ENCODE measurements at places on chromosomes 11 and 22.

- DNase-seq: no peak
Observed at GRCh38 chr11:85346484-85346883, 280.7 kb downstream of the DLG2 start.

- DNase-seq: no peak
Observed at GRCh38 chr11:1932681-1933080, 13.2 kb downstream of the TNNT3 start.

- peak; percentile 71 for DNase-seq
Observed at GRCh38 chr11:117814766-117815261, 9.7 kb downstream of the FXYD2 start.

DNA sequence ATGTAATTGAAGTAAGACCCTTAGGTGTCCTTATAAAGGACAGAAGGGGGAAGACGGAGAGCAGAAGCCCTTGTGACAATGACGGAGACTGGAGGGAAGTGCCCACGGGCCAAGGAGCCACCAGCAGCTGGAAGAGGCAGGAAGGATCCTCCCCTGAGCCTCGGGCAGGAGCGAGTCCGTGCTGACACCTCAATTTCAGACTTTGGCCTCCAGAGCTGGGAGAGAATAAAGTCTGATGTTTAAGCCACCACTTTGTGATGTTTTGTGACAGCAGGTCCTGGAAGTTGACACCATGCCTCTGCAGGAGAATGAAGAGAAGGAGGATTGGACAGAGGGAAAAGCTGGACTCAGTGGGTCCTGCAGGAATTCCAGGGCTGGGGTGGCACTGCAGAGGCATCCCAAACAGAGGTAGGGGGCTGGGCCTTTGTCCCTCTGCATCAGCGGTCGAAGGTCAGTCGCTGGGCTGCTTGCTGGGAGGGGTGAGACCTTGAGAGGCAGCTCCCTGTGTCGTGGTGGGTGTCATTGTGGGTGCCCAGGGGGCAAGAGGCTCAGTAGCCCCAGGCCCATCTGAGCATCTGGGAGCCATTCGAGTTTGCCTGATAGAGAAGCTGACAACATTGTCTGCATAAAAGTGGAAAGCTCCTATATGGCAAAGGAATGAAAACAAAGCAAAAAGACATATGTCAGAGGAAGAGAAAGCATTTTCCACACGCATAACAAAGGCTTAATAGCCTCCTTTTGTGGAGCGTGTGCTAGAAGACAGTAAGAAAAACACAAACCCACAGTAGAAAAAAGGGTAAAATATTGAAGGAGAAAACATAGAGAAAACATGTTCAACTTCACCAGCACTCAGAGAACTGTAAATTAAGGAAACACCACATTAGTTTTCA, 68.8 kb downstream of the RTL6 start:
- no peak for DNase-seq

GRCh38 chr11:131135611-131136010, 219.3 kb upstream of the SNX19 start:
- DNase-seq: no peak

DNA sequence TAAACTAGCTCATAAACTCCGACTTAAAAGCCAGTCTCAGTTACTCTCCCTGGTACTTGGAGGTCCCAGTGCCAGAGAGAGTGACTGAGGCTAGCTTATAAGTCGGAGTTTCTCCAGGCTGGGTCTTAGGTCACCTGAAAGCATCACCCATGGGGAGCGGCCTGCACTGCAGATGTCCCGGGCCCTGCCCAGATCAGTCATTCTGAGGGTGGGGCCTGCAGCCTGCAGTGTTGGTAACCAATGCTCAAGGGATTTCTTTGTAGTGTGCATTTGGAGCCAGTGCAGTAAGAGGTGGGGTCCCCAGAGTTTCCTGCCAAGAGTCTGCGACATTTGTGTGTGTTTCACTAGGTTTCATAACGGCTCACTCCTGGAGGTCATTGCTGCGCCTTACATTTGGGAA, 14.8 kb downstream of the TAB1 start:
- DNase-seq: no peak

- DNase-seq: no peak
Observed at GRCh38 chr22:39908136-39908535, 7.3 kb downstream of the GRAP2 start.

DNA sequence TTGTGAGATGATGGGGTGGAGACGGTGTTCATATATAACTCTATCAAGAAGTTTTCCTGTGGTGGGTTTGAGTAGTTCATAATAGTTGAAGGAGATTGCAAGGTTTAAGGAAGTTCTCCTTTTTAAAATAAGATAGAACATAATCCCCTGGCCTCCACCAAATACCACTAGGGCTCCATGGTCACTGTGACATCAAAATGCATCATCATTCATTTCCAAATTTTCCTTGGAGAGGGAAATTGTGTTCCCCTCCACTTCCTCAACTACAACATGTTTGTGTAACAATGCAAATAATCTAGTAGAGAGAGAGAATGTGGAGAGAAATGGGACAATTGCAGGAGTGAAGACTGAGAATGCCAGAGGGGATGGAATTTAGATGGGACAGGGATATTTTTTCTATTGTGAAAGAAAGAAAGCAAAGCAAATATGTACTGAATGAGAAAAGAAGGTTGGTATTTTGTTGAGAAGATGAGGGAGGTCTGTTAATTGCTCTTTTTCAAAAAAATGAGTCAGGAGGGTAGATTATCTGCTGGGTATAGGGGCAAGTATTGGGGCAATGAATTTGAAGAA, 33.4 kb upstream of the ZBED5 start:
- no peak for DNase-seq

GRCh38 chr11:133950874-133951326, 5.9 kb downstream of the IGSF9B start:
- DNase-seq: no peak

DNA sequence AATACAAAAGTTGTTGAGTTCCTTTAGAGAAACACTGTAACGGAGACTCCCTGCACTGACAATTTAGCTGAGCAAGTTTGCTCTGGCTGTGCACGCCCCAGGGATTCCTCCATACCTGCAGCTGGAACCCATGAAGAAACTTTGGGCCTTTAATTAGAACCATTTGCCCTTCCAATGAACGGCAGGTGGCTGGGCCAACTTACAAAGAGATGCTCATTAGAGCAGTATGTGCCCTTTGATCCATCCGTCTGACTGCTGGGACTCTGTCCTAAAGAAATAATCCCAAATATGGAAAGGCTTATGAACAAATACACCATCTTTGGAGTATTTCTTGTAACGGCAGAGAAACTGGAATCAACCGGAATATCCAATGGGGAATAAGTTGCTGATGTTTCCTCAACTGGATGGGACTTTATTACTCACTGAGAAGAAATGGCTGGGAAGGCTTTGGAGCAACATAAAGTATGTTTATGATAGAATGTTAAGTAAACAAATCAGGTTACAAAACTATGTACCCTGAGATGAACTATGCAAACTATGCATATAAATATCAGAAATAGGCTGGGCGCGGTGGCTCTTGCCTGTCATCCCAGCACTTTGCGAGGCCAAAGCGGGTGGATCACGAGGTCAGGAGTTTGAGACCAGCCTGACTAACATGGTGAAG, 24.4 kb upstream of the FBLN1 start:
- DNase-seq: no peak

DNA sequence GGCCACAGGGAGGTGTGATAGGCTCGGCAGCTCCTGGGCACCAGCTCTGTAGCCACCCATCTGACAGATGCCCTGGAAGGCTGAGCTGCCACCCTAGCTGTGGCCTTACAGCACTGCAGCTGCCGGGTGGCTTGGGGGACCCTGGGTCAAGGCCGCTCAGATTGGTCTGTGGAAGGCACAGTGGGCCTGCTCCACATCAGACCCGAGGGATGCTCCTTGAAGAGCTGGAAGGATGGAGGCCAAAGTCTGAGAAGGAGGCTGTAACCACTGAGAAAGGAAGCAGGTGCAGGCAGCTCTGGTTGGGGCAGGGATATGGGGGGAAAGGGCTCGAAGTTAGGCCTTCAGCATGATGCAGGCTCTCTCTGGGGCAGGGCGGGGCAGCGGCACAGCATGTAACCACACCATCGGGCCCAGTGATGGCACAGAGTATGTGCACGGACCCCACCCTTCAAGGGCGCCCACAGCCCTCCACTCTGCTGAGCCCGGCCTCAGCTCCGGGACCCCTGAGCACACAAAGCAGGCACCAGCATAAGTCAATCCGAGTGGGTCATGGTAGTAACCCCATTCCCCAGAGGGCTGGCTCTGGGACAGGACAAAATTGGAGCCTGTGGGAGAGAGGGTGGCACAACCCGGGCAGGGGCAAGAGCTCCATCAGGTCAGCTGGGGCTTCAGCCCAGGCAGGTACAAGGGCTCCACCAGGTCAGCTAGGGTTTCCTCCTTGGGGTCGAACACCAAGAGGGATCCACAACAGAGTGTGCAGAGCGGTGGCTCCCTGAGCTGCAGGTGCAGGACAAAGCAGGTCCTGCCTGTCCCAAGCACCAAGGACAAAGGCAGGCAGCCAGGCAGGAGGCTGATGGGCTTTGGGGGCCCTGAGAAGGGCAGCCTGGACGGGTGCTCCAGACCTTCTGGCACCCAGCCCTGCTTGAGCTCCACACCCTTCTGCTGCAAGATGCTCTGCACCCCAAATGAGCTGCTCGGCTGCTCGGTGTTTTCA, 1511.1 kb downstream of the BRD1 start:
- DNase-seq: no peak

GRCh38 chr11:363948-364761, 5.1 kb upstream of the B4GALNT4 start:
- peak; percentile 45 for DNase-seq

- no peak for DNase-seq
Observed at GRCh38 chr11:6968816-6969215, 42.6 kb downstream of the ZNF215 start.

DNA sequence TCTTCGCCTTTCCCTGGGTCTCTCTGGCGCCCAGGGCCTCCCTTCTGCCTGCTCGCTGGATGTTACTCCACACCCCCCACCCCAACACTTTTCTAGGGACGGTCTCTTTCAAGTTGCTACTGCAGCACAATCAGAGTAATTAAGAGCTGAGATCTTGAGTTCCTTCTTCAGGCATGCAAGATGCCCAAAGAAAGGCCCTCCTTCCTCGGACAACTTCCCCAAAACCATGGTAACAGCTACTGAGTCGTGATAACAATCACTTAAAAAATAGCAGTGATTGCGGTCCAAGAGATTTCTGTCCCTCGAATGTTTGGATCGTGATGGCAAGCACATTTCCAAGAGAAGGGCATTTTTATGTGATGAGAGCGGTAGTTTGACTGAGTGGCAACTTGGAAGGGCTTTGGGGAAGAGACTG, 638 bp upstream of the TENM4 start:
- DNase-seq: no peak

GRCh38 chr22:20761536-20761935, 12.4 kb upstream of the SERPIND1 start:
- DNase-seq: no peak

DNA sequence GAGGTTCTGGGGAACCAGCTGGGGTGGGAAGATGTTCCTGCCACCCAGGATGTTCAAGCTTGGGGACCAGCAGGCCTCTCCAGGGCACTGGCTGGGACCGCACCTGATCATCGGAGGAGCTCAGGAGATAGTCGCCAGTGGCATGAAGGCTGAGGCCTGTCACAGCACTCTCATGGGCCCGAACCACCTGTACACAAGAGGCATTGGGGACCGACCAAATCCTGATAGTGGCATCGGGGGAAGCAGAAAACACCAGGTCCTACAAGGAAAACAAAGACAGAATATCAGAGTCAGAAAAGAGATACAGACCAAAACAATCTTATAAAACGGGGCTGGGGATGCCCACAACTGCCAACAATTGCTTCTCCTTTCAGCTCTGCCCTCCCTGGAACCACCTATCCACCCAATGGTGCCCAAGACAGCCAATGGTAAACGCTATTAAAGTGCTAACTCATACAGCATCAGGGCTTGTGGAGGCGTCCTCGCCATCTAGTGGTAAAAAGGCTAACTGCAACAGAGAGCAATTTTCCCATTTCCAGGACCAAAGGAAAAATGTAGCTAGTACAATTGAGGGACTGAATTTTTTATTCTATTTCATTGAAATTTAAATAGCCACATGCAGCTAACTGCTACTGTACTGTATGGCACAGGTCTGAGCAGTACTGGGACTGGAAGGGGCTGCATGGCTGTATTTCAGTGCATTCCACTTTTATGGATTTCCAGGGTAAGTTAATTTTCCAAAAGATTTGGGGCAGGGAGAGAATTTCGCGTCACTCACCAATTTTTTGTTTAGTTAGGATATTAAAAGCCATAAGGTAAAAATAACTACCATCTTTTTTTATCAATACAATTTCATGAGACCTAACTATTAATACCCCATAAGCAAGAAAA, 7.1 kb downstream of the PRPF19 start:
- no peak for DNase-seq

- no peak for DNase-seq
Observed at GRCh38 chr11:125258291-125259032, 93.9 kb downstream of the PKNOX2 start.

- DNase-seq: no peak
Observed at GRCh38 chr22:42787357-42787736, 66.7 kb upstream of the A4GALT start.

GRCh38 chr22:21797444-21798221, 62.0 kb upstream of the YPEL1 start:
- DNase-seq: no peak

DNA sequence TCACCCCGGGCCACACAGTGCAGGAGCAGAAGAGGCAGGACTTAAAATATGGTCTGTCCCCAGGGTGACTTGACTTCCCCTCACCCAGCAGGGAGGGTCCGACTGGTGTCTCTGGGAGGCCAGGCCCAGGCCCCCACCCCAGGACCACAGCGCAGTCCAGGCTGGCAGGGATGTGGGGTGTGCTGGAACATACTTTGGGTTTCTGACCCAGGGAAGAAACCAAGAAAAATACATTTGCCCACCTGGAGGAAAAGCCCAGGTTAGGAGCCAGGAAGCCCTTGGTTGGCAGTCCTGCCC, 5.2 kb downstream of the C1QTNF6 start:
- DNase-seq: no peak

DNA sequence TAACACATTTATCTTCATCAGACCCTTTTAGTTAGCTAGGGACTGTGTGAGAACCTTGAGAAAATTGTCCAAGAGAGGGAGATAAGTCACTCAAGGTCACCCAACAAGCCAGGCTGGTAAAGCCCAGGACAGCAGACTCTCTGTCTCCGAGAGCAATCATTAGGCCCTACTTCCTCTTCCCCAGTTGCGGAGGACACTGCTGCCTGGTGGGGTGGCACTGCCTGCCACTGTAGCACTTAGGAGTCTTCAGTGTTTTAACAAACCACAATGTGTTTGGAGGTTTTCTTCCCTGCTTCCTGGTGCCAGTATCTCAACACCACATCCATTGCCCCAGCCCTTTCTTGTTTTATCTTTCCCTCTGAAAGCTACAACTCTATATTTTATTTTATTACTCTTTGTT, 132.1 kb upstream of the LDLRAD3 start:
- no peak for DNase-seq

- no peak for DNase-seq
Observed at GRCh38 chr11:32391956-32392553, 43.3 kb downstream of the WT1 start.

- DNase-seq: no peak
Observed at GRCh38 chr11:73160005-73160760, 18.1 kb upstream of the FCHSD2 start.

- DNase-seq: no peak
Observed at GRCh38 chr11:83819931-83820549, 533.9 kb upstream of the CCDC90B start.

- no peak for DNase-seq
Observed at GRCh38 chr11:41963406-41963805, 504.0 kb upstream of the LRRC4C start.

- DNase-seq: no peak
Observed at GRCh38 chr22:31103899-31104694, 3.3 kb downstream of the SELENOM start.

GRCh38 chr11:25039165-25039564, 542.3 kb downstream of the LUZP2 start:
- DNase-seq: no peak

GRCh38 chr22:44248926-44249325, 63.8 kb downstream of the SHISAL1 start:
- no peak for DNase-seq
